NCI-H1105 (cell line): ENCODE measurements at places on chromosomes 7 and 10.

- DNase-seq = no peak
These were observed 8.4 kb downstream of the SFRP5 start for GRCh38 chr10:97763411-97763810.

DNA sequence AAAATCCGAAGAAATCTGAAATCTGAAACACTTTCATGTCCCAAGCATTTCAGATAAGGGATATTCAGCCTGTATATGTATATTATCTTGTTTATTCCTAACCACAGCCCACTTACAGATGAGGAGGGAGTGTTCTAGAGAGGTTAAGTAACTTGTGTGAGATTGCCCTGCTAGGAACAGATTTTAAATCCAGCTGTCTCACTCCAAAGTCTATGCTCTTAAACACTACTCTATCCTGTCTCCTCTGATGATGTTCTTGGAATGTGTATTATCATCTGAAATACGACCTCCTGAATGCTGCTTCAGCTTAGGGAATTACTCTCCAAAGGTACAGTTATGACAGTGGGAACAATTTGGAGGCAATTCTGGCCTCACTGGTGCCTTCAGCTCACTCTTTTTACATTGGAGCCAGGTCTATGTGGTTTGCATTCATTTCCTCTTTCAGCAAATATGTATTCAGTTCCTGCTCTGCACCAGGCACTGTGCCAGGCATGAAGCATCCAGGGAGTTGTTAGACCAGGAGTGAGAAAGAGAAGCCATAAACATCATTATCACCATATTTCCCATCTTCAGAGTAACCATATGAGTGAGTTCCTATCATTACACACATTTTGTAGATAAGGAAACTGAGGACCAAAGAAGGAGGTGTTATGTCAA lies 70.2 kb downstream of the NOC3L start:
- DNase-seq = no peak

DNA sequence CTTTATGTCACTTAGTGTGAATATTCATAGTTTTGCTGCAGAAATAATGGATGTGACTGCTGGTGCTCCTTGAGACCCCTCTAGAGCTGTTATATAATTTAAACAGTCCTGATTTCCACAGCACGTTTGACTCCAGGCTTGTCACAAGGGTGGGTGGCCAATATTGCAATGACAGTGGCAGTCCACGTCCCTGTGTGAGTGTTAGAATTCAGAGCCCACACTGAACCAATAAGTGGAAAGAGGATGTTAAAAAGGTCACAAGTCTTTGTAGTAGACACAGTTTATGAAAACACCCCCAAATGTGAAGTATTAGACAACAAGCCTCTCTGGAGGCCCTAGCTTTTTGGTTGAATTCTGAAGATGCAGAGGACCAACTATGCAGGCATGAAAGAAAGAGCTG lies 2.0 kb downstream of the PPP1R17 start:
- no peak for DNase-seq

GRCh38 chr10:65430979-65431378 lies 1494.9 kb upstream of the LRRTM3 start:
- DNase-seq = no peak

GRCh38 chr7:34567906-34568305 lies 90.1 kb upstream of the NPSR1 start:
- no peak for DNase-seq

DNA sequence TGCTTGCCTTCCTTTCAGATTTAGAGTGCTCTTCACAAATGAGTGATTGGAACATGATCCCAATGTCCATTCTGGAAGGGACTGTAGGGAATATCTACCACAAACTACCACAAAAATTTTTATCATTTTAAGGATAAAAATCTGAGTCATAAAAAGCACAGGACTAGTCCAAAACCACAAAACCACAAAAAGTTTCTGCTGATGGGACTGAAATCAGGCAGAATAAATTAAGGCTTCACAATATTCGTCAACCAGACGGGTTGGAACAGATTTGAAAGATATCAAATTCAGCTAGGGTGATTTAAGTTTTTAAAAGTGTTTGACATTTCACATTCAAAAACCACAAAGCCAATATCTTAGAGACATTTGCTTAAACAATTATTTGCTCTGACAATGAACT lies 100.1 kb upstream of the PTN start:
- DNase-seq = no peak

DNA sequence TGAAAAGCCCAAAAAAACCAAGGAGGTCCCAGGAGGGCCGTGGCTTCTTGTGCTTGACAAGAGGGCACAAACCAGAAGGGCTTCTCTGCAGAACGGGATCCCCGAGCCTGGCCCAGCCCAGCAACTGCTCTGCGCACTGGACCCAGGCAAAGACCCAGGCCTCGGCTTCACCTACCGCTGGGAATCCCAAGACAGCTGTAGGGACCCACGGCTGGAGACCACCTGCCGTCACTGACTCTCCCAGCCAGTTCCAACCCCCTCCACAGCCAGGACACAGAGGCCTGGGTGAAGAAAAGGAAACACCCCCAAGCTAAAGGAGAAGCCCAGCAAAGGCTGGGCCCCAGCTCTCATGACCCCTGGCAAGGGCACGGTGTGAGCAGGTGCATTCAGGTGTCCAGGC lies 24.3 kb downstream of the PDGFA start:
- no peak for DNase-seq

- no peak for DNase-seq
These were observed 65.7 kb downstream of the ORC5 start for GRCh38 chr7:104142147-104142546.

- no peak for DNase-seq
These were observed 132.2 kb downstream of the BBS9 start for GRCh38 chr7:33261585-33261984.

DNA sequence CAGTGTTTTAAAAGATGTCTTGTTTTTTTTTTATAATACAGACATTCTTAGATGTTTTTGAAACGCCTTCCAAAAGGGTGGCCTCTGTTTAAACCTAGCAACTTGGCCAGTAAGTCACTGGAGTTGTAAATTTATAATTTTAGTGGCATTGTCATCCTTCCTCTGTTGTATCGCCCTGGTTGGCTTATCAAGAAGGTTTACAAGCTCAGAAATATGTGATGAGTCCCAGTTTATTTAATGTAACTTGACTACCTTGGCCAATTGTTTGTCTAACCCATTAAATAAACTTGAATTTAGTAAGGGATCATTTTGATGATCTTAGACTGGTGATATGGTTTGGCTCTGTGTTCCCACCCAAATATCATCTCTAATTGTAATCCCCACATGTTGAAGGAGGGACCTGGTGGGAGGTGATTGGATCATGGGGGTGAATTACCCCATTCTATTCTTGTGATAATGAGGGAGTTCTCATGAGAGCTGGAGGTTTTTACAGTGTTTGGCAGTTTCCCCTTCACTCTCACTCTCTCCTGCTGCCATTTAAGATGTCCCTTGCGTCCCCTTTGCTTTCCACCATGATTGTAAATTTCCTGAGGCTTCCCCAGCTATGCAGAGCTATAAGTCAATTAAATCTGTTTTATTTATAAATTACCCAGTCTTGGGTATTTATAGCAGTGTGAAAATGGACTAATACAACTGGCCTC lies 13.4 kb upstream of the NT5C3A start:
- no peak for DNase-seq

DNA sequence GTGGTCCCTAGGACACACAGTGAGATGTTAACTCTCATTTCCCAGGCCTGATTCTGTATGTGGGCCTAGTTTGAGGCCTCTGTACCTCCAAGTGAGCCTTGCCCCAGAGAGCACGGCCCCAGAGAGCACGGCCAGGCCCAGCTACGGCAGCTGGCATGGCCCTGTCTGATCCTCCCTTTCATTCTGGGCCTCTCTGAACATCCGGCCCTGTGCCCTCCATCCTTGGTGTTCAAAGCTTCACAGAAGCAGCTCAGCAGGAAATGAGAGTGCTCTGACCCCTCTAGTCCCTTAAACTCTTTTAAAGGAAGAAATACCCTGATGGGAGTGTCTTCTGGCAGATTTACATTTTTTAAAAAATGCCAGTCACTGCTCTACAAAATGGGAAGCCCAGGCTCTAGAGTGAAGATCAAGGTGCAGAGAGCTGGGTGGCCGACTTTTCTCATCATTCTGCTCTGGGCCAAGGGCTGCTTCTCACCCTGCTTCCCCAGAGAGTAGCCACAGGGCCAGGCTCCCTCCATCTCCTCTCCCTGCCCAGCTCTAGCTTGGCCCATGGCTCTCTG lies 171.9 kb downstream of the RPS24 start:
- no peak for DNase-seq

DNA sequence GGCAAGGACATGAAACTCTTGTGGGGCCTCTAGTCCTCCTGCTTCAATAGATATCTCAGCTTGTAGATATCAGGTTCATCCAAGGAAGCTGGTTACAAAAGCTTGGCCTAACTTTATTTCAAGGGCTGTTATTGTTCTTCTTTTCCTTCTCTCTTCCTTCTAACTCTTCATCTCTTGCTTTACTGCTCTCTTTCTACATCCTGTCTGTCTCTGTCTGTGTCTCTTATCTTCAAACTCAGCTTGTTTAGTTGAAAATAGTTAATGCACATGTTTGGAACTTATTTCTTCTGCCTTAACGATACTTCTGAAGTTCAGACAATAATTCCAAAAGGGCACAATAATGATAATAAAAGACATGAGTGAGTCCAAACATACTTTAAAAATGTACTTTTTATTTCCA lies 393.9 kb downstream of the NXPH1 start:
- no peak for DNase-seq

- no peak for DNase-seq
These were observed 1.8 kb downstream of the ZNF248 start for GRCh38 chr10:37855636-37856035.

DNA sequence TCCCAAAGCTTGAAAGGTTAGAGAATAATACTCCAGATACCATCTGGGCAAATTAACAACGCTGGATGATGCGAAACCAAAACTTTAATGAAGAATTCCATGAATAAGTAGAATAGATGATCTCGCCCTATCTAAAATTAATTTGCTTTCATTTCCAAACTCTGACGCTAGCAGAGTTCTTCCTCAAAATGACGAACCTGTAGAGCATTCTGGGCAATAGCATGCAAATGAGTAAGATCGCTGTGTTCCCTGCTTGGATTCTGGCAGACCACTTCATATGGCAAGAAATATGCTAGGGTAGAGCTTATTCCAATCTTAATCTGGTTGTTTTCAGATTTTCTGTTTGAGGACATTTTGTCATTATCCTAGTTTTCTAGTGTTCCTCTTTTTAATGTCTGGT lies 36.1 kb upstream of the SMNDC1 start:
- no peak for DNase-seq

DNA sequence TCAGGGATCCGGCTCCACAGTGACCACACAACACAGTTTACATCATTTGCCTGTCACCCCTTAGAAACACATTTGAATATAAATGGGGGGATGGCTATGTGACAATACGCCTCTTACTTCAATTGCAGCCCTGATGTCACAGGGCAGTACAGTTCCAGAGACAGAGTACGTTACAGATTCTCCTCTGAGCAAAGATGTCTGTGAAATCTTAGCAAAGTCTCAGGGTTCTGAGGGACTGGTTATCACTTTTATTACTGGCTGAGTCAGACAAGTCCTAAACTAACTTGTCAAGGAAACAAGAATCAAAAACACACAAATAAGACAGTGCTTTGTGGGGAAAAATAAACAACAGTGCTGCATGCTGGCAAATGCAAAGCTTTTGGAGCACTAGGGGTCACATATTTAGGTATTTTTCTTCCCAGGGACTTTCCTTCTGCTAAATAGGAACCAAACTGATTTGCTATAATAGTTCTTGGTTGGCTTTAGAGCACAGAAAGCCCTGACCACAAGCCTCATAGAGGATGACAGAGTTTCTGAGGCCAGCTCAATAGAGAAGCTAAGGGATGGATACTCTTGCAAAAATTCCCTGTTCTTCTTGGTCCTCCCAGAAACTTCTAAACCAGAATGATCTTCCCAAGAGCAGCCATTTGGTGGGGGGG lies 501.6 kb downstream of the GRID1 start:
- DNase-seq = no peak

GRCh38 chr7:101023839-101024238 lies 4.0 kb downstream of the MUC17 start:
- no peak for DNase-seq

DNA sequence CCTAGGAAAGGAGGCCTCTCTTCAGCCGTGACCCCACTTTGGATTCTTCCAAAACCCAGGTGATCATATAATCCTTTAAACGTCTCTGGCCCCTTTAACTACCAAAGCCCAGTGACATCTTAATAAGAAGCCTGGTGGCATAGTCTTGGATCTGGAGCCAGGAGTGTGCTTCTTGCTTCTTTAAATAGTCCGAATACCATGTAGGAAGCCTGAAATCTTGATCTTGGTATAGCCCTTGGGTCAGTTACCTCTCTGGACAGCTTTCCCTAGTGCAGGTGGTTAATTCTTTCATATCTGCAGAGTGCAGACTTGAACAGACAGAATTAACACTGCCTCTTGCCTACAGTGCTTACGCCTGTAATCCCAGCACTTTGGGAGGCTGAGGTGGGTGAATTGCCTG lies 138.6 kb upstream of the EFCAB10 start:
- DNase-seq = no peak

GRCh38 chr7:33062023-33062781 lies at the start of gene NT5C3A:
TSS of gene NT5C3A (minus strand) at chr7:33062776. CDS start at chr7:33062705, 71 bp downstream.
- peak; percentile 46 for DNase-seq

- DNase-seq = no peak
These were observed 138.9 kb downstream of the GRK5 start for GRCh38 chr10:119346095-119346832.

DNA sequence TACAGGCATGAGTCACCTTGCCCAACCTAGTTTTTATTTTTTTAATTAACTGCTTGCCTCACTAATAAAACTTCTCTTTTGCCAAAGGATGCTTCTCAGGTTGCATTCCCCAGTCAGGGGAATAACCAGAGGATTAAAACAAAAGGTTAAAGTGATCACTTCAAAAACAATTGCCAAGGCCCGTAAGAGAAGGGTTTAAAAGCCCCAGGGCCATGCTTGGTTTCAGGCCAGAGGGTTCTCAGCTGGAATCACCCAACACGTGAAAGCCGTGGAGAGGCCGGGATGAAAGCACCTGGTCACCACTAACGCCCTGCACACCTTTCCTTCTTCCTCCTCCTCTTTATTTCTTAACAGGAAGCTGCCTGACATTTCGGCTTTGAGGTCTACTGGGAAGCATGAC lies 587.5 kb downstream of the PTPRN2 start:
- DNase-seq = no peak

GRCh38 chr7:17040716-17041115 lies 158.9 kb upstream of the AGR3 start:
- DNase-seq = no peak

DNA sequence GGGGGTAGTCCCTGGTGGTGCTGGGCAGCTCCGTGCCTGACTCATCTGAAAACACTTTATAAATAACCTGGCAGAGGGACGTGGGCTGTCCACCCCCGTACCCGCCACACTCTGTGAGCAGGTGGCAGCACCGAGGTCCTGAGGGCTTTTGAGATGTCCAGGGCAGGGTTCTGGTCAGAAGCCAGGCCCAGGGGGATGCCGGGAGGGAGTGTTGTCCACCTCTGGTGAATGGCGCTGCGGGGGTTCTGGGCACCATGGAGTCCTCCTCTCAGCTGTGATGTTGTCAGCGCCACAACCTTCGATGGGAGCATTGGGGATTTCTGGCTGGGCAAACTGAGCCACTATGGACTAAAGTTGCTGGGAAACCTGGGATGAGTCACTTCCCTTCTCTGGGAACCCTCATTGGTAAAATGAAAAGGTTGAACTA lies 27.4 kb upstream of the GOLGA7B start:
- no peak for DNase-seq

GRCh38 chr7:18962031-18962430 lies 155.4 kb downstream of the TWIST1 start:
- no peak for DNase-seq
